ENCODE measurements at places on chromosomes 12 and 14.

GRCh38 chr12:54429014-54429471, 10.0 kb upstream of the ITGA5 start:
- no peak for DNase-seq

DNA sequence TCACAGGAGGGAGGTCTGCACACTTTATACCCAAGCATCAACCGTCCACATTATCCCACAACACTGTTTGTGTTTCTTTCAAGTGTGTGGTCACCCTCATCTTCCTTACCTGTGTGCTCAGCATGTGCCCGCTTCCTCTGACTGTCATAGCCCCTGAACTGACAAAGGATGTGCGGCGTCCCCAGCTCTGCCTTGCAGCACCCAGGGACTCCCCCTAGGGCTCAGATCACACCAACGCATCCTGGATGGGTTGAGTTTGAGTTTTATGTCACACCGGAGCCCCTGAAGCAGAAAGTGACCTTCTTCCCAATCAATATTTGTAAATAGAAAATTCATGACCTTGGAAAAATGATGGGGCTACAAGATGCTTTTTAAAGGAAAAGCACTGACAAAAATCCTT, 770.7 kb upstream of the TMEM132C start:
- DNase-seq, result no peak

DNA sequence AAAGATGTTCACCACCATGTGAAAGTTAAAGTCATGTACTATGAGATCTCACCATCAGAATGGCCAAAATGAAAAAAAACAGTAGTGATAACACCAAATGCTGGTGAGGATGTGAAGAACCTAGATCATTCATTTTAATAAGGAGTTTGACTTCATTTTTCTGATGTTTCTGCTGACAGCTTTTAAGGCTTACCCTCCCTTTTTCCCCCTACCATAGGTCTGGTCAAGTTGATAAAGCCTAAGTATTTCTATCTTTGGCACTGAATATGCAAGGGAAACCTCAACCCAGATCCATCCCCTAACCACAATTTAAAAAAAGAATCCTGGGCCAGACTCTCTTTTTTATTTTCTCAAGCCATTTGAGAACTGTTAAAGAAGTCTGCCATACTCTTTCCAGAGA, 689.6 kb upstream of the FOXG1 start:
- no peak for DNase-seq

DNA sequence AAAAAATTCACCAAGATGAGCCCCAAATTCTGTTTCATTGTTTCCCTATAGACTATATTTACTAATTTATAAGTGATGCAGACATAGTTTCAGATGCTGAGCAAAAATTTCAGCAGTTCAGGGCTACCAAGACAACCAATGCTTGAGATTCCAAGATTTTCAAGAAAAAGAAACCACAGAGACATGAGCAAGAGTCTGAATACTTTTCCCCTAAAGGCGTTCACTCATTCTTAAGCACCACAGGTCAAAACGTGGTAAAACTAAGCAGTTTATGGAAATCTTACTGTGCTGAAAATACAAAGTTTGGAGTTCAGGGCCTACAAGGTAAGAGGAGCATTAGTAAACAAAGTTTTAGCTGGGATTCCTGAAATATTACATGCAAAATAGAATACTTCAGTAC, 221.2 kb downstream of the KCNH5 start:
- no peak for DNase-seq

GRCh38 chr14:68741477-68741791, 51.4 kb downstream of the ZFP36L1 start:
- no peak for DNase-seq

DNA sequence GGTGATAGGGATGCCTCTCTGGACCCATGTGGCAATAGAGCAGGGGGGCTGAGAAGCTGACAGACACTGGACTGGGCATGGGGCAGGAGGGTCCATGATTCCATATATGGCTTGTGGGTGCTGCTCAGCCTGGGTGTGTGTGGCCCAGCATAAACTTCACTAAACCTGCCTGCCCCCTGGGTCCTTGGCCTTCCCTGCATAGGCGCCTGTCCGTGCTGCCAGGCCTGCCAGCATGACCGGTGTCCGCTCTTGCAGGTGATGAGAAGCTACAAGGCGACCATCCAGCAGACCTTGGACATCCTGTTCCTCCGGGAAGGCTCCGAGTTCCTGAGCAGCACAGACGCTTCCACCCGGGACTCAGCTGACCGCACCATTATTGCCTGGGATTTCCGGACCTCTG, 61.6 kb downstream of the BEGAIN start:
- DNase-seq, result no peak

- DNase-seq, result no peak
These were observed 3.6 kb downstream of the AMN start for GRCh38 chr14:102926104-102926503.

DNA sequence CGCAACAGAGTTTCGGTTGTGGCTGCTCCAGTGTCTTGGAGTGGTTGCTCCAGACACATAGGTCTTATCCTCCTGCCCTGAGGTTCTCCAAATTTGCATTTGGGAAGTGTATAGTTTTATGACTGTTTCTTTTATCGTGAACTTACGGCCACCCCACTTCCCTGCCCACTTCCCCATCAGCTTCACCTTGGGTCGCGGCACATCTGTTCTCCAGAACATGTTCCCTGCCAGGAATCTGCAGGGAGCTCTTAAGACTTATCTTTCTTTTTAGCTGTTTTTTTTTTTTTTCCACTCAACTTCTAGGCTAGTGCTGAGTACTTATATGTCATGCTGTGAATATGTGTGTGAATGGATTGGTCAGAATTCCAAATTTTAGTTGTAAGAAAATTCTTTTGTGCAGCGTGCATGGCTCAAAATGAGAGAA, 75.4 kb downstream of the ETV6 start:
- no peak for DNase-seq

DNA sequence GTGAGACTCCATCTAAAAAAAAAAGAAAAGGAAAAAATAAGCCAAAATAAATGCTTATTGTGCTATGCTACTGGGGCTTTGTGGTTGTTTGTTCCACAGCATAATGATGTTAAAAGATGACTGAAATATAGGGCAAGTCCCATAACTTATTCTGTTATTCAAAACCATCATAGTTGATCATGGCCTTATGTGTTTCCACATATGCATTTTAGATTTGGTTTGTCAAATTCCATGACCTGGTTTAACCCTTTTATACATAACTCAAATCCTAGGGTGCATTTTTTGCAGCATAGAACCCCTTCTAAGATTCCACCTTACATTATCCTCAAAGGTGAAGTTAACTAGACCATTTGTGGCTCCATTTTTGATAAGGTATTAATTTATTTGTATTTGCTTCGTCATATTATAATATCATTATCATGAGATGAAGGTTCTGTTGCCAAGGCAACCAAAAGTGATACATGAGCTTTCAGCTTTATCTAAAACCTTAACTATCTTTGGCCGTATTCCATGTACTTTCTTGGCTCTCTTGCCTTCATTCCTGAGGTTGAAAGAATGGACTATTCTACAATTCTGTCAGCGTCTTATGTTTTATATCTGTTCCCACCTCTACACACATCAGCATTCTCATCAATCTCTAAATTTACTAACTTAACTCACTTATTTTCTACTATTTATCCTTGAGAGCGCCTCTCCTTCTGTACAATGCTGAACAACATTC, 138.7 kb upstream of the DYRK2 start:
- no peak for DNase-seq

GRCh38 chr14:29242755-29243754, 476.5 kb downstream of the FOXG1 start:
- no peak for DNase-seq

DNA sequence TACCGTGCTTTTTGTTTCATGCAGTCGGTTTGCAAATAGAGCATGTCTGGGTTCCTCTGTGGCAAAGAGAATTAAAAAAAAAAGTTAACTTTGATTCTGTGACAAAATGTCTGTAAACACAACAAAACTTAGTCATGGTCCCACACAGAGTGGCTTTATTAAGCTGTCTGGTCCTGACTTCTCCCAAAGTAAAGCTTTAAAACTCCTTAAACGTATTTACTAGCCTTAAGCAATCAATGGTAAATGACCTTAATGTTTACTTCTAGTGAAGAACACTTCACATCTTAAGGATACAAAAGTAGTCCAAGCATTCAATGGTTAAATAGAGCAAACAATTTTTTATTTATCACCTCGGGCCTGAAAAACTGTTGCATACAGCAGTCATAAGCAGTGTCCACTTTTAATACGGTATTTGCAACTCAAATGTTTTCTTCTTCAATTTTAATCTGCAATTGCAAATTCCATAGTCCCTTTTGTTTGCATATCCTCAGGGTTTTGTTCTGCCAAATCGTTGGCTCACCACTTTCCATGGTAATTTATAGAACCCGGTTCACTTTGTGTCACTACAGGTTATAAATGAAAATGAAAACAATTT, 453.0 kb upstream of the MIS18BP1 start:
- no peak for DNase-seq

DNA sequence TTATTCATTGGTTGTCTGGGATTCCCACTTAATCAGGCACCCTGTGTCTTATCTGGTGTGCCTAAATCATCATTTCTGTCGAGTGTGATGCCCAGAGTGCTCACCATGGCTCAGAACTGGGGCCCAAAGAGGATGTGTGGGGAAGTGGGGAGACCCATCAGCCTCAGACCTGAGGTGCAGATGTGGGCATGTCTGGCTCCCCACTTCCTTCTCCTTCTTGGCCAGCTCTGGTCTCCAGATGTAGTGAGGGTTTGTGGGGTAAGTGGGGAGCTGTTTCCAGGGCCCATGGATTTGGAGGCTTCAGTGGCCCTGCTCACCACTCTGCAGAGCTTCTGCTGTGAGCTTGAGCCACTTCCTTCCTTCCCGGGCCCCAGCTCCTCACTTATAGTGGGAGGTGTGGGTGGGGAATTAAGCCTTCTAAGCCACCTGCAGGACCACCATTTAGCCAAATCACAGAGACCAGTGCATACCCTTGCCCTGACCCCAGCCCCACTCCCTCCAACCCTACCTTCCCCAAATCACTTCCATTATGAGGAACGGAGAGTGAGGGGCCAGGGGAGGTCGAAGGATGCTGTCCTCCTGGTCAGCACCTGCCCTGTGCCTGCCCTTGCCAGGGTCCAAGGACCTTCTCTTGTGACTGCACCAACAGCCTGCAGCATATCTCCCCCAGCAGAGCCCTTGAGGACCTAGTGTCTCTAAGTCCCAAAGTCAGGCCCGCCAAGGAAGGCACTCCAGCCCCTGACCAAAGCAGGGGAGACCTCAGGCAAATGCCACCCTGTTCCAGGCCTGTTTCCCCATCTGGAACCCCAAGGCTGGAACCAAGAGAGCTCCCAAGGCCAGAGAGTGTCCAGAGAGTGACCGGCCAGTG, 278.2 kb upstream of the RTL1 start:
- no peak for DNase-seq

- no peak for DNase-seq
These were observed 675 bp downstream of the NEDD8 start for GRCh38 chr14:24231263-24232120.

DNA sequence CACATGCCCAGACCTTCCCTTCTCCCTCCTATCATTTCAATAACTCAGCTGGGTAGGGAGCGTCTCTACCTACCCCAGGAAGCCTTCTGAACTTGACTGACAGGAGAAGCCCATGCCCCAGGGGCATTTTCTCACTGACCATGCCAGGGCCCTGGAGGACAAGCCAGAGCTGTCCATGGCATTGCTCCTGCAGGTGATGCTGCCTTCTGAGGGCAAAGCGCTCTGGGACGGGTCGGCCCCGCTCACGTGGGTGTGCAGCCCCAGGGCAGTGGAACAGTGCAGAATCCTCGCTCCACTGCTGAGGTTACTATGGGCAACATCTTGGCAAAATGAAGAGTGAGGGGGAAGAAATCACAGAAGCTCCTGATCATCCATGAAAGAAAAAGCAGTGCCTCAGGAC, 28.5 kb upstream of the CIPC start:
- no peak for DNase-seq

- DNase-seq, result no peak
These were observed 34.8 kb downstream of the SPPL3 start for GRCh38 chr12:120869376-120869775.

DNA sequence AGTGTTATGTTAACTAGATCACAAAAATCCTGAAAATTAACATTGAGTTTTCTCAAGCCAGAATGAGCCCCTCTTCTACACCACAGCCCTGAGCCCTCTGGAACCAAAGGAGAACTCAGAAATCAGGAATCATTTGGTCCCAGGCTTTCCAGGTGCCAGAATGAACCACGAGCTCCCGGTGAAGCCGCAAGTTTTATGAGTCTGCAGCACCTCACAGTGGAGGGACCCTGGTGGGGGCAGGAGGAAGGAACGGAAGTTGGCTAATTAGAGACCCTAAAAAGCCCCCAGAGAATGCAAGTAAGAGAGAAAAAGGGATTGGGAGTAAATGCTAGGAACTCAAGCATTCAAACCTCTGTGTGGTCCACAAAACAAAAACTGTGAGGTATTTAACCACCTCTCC, 52.9 kb upstream of the BCL2L14 start:
- DNase-seq, result no peak

DNA sequence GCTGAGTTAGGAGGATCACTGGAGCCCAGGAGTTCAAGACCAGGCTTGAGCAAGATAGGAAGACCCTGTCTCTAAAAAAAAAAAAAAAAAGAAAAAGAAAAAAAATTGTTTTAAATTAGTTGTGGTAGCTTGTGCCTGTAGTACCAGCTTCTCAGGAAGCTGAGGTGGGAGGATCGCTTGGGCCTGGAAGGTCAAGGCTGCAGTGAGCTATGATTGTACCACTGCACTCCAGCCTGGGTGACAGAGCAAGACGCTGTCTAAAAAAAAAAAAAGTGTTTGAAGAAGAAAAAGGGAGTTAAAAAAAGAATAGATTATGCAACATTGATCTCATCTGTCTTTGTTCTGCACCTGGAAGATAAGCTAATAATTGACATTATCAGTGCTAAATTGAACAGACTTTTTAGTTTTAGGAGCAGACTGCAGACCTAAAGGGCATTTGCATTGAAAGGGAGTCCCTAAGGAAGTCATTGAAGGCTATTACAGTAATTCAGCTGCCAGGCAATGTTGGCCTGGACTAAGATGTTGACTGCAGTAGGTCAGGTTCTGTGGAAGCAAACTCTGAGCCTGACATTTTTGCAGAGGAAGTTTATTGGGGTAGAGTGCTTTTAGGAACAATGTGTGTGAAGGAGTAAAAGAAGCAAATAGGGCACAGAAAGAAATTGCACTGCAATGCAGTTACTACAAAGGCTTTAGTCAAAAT, 215.8 kb downstream of the PCNX1 start:
- no peak for DNase-seq

DNA sequence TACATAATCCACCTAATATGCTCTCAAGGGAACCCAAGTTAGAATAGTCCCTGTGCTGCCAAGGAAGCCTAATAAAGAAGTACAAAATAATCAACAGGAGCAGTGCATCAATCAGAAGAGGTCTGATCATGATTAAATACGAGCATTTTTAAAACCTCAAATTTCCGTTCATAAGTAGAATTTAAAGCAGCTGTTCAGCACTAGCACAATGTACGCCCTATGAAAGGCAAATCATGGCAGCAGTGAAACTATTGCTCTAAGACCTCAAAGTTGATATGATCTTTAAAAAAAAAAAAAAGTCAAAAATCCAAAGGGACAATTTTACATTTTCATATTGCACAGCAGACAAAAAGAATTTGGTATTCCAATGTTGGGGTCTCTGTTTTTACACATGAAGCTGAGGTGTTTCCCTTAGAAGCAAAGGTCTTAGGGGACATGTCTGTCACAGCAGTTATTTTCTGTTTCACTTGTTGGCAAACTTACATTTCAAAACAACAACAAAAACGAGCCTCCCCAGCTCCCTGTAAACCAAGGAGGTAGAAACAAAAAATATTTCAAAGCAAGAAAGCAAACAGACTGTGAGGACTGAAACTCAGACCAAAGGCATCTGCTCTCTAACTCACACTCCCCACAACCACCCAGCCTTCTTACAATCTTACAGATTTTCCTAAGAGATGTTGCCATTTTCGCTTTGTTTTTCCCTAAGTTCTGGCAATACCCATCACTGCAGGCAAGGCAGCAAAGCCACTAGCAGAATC, 28.2 kb downstream of the SOX5 start:
- DNase-seq, result no peak
